ENCODE measurements at places on chromosomes 12 and 14.

DNA sequence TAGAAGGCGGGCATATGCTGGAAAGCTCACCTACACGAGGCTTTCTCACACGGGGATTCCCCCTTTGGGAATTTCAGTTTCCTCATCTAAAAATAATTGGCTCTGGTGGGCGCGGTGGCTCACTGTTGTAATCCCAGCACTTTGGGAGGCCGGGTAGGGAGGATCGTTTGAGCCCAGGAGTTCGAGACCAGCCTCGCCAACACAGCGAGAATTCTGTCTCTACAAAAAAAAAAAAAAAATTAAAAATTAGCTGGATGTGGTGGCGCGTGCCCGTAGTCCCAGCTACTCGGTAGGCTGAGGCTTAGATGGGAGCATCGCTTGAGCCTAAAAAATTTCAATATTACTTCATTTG is 400 bp upstream of the NDUFA12 start:
- no peak for DNase-seq

- DNase-seq: no peak
Measured at GRCh38 chr12:94762259-94762942, 112.0 kb upstream of the TMCC3 start.

- no peak for DNase-seq
Measured at GRCh38 chr12:55906056-55906455, 21.6 kb downstream of the PYM1 start.

GRCh38 chr14:36700651-36701050 is 39.0 kb downstream of the PAX9 start:
- DNase-seq: no peak

DNA sequence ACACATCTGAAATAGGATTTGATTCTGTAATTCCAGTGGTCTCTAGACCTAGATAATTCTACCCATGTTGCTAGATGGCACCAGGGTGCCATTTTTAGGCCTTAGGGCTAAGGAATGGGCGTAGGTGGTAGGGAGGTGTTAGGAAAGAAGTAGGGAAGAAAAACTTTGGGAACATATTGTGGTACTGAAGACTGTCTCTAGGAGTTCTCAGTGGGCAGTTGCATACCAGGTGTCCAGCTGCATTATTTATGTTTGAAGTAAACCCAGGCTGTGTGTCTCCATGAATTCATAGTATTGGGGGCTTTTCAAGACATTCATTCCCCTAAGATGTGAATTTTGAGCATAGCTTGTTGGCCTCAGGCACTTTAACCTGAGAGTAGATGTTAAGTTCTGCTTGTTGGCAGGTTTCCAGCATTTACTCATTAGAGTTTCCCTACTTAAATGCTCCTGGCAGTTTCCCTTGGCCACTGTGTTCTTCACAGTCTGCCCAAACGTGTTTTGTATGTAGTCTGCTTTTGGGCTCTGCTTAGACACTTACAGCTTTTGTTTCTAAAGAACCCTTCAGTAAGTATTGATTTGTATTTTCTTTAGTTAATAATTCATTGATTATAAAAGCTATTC is 31.5 kb upstream of the CCT2 start:
- DNase-seq: peak; percentile 29

- DNase-seq: no peak
Measured at GRCh38 chr14:99475179-99475578, 5.5 kb downstream of the SETD3 start.

DNA sequence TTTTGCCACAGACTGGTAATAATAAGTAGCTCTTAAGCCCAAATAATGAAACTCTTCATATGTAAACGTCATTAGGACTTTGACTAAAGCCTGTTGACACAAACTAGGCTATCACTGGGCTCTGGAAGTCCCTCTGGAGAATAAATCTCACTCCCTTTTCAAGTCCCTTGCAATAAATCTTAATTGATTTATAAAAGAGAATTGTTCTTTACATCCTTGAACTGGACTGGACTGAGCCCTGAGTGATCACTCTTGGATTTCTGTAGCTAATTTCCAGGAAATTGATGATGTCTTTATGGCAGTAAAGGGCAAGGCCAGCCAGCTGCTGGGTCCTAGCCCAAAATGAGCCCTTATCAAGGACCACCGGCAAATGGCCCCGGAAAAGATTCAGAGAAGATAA is 1162.7 kb downstream of the BCL11B start:
- DNase-seq: no peak

Measured in iPS-NIHi11 (cell line).